A549 (cell line): ENCODE measurements at places on chromosomes 6 and 20.
A peak's percentile ranks its signal among the peaks of the same experiment; 100 is the strongest.

DNA sequence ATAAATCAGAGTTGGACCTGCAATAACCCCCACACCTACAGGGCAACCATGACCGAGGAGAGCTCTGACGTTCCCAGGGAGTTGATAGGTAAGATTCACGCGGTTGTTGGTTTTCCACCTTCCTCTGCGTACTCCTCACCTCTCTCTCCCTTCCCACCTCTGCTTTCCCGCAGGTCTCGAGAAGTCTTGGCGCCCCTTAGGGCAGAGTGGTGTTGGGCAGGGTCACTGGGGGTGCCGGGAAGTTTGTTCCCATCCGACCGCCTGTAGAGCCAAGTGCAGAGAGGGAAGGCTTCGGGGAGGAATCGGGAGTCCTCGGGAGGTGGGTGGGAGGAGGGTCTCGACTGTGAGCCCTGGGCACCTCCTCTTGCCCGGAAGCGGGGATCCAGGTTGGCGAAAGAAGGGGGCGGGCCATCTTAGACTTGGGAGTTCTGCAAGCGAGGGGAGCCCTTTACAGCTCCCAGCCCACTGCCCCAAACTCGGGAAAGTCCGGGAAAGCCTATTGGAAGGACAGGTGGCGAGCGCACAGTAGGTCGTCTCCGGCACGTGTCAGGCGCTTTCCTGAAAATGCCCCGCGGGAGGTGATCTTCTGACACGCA, 672 bp downstream of the CARMIL1 start:
- peak; percentile 19 for DNase-seq

DNA sequence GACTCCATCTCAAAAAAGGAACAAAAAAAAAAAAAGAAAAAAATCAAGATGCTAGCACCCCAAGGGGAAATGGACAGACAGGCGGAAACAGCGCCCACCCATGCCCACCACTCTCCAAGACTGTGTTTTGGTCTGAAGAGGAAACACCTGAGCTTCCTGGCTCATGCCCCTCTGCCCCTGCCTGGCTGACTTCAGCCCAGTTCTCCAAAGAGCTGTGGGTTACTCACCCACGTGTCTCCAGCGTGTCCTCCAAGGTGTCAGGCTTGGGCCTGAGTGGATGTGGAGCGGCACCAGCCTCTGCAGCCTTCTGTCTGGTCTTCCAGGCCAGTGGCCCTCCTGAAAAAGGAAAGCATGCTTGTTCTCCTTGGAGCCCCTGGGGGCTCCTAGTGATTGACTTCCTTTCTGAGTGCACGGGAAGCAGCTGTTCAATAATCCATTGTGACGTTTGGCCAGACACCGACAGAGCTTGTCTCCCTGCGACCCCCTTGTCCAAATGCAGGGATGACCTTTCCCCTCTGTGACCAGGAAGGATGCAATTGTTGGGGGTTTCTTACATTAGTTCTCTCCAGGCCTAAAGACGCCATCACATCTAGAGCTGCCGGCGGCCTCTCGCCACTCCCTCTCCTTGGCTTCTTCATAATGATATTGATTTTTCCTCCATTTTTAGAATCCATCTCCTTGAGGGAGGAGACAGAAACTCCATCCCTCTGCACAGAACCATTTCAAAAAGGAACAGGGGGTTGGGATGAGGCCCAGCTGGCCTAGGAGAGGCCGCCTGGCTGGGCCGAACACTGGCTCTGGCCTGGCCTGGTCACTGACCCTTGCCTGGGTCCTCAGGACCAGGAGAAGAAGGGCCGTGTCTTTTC, 58.4 kb downstream of the ADNP start:
- no peak for DNase-seq

DNA sequence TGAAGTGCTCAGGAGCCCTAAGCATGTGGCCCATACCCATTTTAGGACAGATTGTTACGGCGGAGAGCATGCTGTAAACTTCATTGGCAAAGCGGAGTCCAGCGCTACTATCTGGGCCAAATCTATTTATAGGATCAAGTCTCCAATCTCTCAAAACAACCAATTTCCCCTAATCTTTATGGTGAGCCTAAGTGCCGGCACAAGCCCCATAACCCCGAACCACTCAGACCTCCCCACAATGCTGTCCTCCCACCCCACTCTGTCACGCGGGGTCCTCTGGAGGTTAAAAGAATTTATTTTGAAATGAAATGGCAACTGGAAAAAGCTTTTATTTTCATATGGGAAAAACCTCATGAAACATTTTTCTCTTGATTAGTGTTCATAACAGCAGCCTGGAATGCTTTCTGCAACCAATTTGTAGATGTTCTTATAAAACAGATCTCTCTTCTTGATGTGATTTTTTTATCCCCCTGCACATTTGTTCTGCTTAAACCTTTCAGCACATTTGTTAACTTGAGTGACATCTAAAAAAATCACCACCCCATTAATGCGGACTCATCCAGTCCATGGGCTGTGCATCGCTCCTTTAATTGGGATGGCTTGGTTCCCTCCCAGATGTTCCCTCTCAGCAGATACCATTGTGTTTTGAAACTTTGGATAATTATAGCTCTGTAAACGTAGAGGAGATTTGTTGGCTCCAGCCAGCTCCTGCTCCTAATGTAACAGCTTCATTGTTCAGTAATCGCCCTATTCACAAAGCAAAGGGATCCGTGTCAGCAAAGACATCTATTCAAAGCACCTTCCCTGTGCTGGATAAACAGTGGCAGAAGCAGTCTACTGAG, 323.6 kb downstream of the CD83 start:
- DNase-seq: no peak

DNA sequence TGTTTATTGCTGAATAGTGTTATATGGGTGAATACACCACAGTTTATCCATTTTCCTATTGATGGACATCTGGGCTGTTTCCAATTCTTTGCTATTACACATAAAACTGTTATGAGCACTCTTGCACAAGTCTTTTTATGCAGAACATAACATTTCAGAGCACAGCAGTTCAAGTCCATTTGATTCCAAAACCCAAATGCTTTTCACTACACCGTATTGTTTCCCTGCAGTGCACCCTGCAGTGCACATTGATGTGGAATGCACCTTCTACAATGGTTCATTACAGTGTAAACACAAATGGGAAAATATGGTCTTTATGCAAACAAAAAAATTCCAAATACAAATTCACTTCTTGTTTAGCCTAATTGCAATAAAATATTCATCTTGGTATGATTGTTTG, 3.6 kb upstream of the SLC2A12 start:
- no peak for DNase-seq

- no peak for DNase-seq
Observed at GRCh38 chr6:54719131-54719530, 127.4 kb upstream of the FAM83B start.

- DNase-seq: no peak
Observed at GRCh38 chr6:168226902-168227318, 92.7 kb downstream of the DACT2 start.

GRCh38 chr6:19849755-19850154, 12.6 kb downstream of the ID4 start:
- no peak for DNase-seq

DNA sequence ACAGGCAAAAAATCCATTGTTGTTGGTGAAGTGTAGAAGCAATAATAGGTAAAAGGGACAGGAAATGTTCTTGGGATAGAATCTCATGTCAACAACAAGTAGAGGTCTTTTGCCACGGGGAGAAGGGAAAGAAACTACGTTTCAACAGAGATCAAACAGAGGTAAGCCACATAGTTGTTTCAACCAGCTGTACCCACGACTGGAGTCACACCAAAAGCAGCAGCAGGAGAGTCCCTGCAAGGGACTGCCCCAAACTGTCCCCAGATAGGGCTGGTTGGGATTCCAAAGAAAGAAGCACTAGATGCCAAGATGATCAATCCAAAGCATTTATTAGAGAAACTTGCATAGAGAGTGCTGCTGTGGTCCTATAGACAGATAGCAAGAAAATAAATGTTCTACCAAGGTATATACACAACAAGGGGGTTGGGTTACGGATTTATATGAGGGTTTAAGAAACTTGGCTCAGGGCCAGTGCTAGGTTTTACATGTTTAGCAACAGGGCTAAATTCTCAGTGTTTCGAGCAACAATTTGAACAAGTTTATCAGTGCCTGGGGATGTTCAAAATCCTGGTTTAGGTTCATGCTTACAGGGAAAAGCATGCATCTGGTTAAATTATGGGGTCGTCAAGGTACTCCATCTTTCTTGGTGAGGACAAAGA, 466.5 kb downstream of the MMUT start:
- DNase-seq: no peak

DNA sequence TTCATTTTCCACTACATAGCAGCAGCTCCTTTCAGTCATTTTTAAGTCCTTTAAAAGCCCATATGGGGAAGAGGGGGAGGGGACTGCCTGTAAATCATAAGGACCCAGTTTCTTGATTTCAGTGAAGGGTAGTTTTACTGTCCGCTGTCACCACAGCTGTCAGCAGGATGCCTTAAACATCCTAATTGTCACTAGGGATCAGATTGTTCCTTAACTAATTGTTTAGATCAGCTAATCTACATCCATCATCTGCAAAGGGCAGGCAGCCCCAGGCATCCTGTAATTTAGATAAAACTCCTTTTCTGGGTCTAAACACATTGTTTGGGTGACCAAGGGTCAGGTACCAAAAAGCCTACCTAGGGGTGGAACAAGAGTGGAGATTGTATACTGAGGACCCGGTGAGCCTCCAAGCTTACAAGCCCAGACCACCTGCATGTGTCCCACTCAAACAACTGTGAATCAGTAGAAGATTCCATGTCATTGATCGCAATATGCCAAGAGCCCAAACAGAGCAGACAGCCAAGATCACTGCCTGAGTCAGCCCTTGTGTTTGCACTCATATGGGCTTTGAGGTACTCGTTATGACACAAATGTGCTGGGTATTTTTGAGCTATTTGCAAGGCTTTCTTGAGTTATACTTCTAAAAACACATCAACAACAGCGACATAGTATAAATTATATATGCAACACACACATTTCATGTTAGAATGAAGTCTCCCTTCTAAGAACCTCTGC, 198.7 kb upstream of the CEP162 start:
- DNase-seq: no peak

- DNase-seq: peak; percentile 2
Observed at GRCh38 chr6:135088818-135089809, 34.5 kb upstream of the HBS1L start.

GRCh38 chr6:168216117-168216516, 103.5 kb downstream of the DACT2 start:
- DNase-seq: no peak

DNA sequence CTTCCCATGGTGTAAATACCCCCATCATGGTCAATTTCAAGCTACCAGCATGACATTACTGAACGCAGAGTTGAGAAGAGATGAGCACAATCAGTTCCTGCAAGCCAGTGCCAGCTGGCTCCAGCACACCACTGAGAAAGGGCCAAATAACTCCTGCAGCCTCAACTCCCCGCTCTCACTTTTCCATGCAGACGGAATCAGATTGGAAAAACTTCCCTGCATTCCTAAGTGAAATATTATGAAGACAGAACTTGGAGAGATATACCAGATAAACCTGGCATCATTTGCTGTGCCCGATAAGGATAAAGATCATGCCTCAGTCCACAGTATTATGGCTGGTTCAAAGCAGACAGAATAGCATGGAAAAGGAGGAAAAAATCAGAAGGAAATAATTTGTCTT, 56.7 kb downstream of the FILIP1 start:
- no peak for DNase-seq

DNA sequence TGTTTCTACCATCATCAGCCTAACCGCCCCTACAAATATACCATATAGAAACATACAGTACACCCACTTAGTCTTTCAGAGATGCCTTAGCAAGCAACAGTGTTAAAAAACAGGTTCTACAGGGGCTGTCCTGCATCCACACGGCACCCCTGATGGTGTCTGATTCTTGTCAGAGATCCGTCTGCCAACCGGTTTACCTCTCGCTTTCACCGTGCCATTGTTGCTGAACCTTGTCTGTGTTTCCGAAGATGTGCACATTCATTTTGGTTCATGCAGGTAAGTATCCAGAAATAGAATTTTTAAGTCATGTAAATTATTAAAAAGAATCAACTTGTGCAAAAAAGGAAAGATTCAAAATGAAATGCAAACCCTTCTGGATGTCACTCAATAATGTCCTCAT, 52.9 kb downstream of the EPHA7 start:
- no peak for DNase-seq

DNA sequence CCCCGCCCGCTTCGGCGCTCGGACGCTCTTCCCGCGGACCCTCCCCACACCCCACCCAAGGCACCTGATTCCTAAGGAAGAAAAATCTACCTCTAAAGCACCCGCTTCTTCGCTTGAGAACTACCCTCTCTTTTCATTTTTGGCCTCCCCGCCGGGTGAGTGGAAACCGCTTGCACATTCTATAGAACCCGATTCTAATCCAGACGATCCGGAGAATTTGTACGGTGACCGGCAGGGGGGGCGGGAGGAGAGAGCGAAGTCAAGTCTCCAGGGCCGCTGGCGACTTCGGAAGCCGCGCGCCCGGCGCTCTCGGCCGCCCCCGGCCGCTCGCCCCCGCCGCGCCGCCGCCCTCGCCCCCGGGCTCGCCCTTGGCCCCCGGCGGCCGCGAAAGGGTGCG, at the start of gene RBM24:
TSS of gene RBM24 (plus strand) at position 262 of the 397 bp plus-strand sequence. CDS start 221 bp downstream, outside the sequence.
- DNase-seq: no peak

DNA sequence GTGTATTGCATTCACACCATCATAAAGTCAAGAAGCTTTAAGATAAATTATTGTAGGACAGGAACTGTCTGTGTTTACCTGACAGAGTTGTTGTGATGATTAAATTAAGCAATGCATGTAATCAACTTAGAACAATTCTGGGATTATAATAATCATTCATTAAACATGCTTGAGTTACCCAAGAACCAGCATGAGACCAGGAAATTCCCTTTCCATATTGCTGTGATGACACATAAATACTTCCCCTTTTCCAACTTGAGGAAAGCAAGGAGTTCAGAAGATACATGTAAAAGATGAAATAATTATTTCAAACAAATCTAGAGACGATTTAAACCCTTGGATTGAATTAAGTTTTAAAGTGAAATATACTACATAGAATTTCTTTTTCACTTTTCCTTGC, 404.4 kb downstream of the GJA1 start:
- DNase-seq: no peak

GRCh38 chr6:27019651-27020552, 227.6 kb upstream of the PRSS16 start:
- peak; percentile 69 for DNase-seq

DNA sequence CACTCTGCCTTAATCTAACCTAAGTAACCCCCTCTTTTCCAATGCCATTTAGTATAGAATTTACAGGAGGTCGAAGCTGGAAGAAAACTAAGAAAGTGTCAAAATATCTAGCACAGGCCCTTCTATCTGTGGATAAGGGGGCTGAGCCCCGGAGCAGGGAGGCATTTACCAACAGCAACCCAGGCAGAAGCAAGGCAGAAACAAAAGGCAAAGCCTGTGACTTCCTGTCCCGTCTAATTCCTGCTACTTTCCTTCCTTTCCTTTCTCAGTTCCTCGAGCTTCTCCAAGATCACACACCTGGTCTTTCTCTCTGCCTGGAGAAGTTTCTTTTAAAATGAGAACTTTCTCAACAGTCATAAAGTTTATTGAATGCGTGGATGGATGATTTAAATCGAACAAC, 146.0 kb downstream of the FOXA2 start:
- no peak for DNase-seq

DNA sequence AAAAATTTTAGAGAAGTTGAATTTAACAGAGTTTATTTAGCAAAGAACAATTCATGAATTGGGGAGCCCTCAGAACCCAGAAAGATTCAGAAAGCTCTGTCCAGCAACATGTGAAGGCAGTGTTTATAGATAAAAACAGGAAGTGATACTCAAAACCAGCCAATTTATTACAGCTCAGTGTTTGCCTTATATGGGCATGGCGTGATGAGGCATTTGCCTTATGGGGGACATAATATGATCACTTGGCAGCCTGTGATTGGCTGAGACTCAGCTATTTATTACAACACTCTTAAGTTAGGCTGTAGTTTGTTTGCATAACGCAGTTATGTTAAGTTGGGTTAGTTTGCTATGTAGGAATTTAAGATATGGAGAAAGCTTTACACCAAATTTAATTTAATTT, 11.5 kb downstream of the HLA-DPA1 start:
- DNase-seq: peak; percentile 18
